ENCODE measurements at places on chromosomes 13 and 19.

- no peak for DNase-seq
Measured at GRCh38 chr19:28074773-28075172, 1138.2 kb downstream of the UQCRFS1 start.

DNA sequence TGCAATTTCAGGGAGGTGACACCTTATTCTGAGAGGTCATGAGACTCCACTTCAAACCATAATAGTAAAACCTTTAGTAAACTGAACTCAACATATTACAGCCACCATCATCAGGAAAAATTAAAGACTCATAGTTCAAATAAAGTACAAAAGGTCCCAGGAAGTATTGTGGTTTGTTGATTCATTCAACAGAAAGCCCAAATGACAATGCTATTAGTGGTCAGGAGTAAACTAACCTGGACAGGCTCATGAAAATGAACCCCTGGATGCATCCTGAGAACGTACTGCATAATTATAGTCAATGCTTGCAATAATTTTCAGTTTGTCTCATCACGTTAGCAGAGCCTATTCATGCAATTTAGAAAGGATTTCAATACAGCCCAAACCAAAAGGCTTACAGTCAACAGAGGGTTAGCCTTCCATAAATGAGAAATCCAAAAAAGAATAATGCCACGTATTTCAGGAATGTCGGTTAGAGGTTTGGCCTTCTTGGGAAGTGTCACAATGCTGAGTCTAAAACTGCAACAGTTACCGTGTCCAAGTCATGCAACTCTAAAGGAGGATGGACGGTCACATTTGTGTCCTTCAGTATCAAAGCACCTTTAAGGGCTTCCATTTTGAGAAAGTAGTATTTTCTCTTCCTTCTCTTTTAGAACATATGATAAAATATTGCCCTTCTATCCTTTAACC lies 280.8 kb downstream of the ABCC4 start:
- no peak for DNase-seq

GRCh38 chr13:99384468-99384867 lies 77.3 kb upstream of the GPR183 start:
- no peak for DNase-seq

- no peak for DNase-seq
Measured at GRCh38 chr13:105159841-105160240, 1375.6 kb downstream of the EFNB2 start.

DNA sequence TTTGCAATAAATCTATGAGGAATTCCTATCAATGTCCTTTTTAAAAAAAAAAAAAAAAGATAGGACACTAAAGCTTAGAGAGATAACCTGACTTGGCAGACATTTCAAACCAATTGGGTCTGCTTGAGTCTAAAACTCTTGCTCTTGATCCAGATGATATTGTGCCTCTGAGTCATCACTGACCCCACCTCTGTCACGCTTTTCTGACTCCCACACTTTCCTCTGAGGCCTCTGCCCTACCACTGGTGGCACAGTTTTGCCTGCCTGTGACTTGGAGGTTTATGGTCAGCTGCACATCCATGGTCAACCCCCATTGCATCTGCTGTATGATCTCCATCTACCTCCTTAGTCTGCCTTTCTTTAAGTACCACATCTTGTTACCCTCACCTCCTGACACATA lies 328.7 kb downstream of the SPRY2 start:
- no peak for DNase-seq

DNA sequence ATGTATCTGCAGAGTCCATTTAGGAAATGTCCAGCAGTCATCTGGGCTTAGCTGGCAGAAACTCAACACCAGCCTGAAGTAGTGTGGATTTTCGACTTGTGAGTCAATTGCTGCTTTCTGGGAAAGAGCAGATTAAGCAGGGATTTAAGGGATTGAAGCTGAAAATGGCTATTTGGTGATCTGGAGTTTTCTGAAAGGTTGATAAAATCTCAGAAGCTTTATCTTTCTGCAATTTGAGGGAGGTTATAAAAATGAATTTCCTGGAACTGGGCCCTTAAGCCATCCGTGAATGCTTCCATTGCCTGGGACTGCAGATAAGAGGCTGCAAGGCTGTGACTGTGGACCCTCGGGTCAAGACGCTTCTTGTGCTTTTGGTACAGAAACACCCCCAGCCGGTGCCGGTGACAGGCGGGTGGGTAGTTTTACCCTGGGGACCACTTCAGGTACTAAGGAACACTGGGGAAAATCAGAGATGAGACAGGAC lies 61.5 kb downstream of the COL4A1 start:
- no peak for DNase-seq

GRCh38 chr13:87779426-87779825 lies 108.3 kb downstream of the SLITRK5 start:
- DNase-seq = no peak

- no peak for DNase-seq
Measured at GRCh38 chr13:96191367-96191766, 101.5 kb downstream of the HS6ST3 start.

- no peak for DNase-seq
Measured at GRCh38 chr13:109010912-109011311, 381.5 kb downstream of the MYO16 start.

DNA sequence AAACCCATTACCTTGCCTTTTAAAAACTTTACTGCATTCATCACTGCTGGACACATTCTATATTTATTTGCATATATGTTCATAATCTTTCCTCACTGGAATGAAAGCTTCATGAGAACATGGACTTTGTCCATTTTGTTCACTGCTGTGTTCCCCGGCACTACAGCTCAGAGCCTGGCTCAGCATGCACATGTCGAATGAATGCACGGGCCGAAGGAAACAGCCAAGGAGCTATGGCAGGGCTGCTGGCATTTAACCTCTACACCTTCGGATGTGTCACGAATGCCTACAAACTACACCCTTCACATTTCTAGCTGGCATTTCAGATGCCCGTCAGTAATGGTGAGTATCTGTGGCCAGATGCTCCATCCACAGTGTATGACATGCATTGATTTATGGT lies 7.6 kb downstream of the MTIF3 start:
- no peak for DNase-seq

DNA sequence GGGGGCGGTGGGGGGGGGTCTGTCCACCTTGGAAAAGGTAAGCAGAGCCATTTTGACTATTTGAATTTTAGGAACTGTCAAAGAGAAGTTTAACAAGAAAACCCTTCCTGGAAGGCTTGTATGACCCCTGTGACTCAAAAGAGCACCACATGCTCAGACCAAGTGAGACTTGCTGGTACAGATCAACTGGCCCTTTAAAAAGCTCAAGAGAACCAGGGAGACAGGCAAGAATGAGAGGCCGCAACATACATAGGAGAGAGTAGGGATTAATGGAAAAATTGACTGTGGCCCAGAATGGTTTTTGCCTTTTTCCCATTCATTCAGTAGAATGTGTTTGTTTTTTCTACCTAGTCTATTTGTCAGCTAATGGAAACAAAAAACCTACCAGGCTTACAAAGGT lies 26.2 kb upstream of the ATP8A2 start:
- no peak for DNase-seq

GRCh38 chr13:106426909-106427308 lies 108.6 kb downstream of the EFNB2 start:
- DNase-seq = no peak

DNA sequence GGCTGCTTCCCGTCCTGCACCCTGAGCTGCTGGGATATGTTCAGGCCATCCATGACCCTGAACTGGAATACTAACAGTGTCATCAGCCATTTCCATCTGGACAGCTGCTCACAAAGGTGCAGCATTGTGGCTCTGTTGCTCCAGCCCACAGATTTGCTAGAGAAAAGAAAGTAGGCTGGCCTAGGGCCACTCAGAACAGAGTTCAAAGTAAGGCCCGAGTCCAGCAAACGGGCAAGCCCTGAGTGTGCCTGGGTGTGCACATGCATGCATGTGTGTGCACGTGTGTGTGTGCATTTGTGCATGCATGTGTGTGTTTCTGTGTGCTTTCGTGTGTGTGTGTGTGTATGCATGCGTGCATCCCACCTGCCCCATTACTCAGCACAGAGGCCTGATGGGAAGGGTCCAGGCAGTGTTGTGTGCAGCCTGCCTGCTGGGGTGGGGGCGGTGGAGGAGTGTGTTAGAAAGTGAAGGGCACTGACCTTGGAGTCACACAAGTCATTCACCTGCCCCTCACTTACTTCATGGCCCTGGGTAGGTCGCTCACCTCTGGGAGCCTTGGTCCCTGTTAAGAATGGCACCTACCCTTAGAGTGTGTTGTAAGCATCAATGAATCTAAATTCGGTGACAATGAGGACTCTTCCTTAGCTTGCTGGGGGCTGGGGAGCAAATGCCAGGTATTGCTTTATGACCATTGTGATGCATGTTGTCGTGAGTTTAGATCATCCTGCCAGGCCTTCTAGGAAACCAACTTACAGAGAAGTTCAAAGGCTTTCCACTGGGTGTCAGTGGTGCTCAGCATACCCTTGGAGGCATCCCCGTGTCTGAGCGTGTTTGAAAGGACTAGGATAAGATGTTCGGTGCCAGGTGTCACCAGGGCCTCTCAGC lies 53.2 kb downstream of the GPR12 start:
- peak; percentile 47 for DNase-seq

DNA sequence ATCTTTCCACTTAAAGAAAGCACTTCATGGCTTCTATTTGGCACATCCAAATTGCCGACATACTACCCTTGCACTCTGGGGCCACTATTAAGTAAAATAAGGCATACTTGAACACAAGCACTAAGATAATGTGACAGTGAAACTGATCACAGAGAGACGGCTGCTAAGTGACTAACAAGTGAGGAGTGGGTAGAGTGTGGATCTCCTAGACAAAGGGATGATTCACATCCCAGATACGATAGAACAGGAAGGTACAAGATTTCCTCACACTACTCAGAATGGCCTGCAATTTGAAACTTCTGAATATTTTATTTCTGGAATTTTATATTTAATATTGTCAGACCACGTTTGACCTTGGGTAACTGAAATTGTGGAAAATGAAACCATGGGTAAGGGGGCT lies 1721.8 kb upstream of the SPRY2 start:
- no peak for DNase-seq
